ENCODE measurements at places on chromosomes 16 and 17. TPM values are rescaled to one million over a fixed set of nuclear protein-coding genes. Genes with fewer than 3 reads are reported as not detected.
A peak's percentile ranks its signal among the peaks of the same experiment; 100 is the strongest.

Gene ZMYND15
- total RNA-seq, result 0.18 TPM

Gene TP53TG3F
- total RNA-seq, result not detected

Gene KRT10
- total RNA-seq, result not detected

Gene RNF43
- total RNA-seq, result 0.49 TPM

Gene NPIPA7
- total RNA-seq, result not detected

Gene CACNG3
- total RNA-seq, result not detected

Gene ZNHIT3
- 26.9 TPM for total RNA-seq

Gene OTOA
- total RNA-seq, result 0.09 TPM

Gene RDM1
- not detected for total RNA-seq

Gene PRAC2
- not detected for total RNA-seq

Gene SLC6A2
- total RNA-seq, result not detected

Gene MYO18A
- 82.8 TPM for total RNA-seq

DNA sequence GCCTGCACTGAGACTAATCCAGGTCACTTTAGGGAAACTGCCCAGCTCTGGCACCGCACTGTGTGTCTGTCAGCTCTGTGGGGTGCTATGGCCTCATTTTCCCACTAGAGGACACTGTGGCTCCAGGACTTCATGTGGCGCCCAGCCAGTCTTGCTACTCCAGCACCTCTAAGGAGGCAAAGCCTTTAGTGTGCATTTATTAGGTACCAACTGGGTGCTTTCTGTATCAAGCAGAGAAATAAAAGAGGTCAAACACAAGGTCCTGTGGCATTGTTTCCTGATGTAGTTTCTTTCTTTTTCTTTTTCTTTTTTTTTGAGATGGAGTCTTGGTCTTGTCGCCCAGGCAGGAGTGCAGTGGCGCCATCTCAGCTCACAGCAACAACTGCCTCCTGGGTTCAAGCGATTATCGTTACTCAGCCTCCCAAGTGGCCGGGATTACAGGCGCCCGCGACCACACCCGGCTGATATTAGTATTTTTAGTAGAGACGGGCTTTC is 12.5 kb upstream of the RHBDL3 start:
- DNase-seq, result peak; percentile 75

- no peak for DNase-seq
Observed at GRCh38 chr17:78779850-78780249, 2.2 kb downstream of the CYTH1 start.

GRCh38 chr17:63537991-63538692 is 12.1 kb upstream of the DCAF7 start:
- no peak for DNase-seq

DNA sequence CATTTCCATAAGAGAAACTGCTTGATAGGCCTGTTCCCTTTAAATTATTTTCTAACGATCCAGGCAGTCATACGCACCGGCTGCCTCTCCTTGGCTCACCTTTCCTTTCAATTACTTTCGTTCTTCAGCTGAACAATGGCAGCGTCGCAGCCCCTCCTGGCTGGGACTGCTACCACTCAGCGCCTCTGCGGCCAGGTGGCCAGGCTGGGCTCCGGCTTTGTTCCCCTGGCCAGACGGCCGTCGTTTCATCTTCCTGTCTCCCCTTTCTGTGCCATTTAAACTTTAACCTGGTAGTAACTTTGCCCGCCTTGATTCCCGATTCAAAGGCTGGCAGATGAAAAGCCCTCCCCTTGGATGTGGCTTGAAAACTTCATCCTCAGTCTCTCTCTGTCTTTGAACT is 79.0 kb downstream of the C16orf78 start:
- DNase-seq, result no peak

GRCh38 chr17:50581316-50581715 is 20.8 kb downstream of the CACNA1G start:
- DNase-seq, result no peak

DNA sequence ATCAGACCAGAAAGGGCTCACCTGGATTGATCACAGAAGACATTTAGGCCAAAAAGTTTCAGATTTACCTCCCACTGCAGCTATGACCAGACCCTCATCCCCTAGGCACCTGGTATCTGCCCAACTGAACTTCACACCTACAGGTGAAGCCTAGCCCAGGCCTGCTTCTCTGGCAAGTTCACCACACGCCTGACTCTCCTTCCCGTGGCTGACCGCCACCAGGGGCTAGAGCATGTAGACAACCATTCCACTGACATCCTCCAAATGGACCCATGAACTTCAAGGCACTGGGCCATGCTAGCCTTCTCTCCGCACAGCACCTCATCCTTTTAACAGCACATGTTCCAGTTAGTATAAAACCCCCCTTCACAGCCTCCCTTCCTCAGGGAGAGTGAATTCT is 18.8 kb downstream of the ZCCHC14 start:
- DNase-seq, result no peak

GRCh38 chr17:37067555-37068111 is 118.9 kb downstream of the AATF start:
- DNase-seq, result peak; percentile 58

- no peak for DNase-seq
Observed at GRCh38 chr16:57949595-57950238, 21.2 kb downstream of the CNGB1 start.

GRCh38 chr16:85308611-85309540 is 196.6 kb upstream of the CIBAR2 start:
- no peak for DNase-seq

GRCh38 chr16:3953728-3954410 is 73.4 kb upstream of the CREBBP start:
- DNase-seq, result no peak

GRCh38 chr16:69306031-69306430 is 5.1 kb upstream of the VPS4A start:
- no peak for DNase-seq

GRCh38 chr16:66832661-66833305 is 2.0 kb upstream of the NAE1 start:
- DNase-seq, result peak; percentile 21

DNA sequence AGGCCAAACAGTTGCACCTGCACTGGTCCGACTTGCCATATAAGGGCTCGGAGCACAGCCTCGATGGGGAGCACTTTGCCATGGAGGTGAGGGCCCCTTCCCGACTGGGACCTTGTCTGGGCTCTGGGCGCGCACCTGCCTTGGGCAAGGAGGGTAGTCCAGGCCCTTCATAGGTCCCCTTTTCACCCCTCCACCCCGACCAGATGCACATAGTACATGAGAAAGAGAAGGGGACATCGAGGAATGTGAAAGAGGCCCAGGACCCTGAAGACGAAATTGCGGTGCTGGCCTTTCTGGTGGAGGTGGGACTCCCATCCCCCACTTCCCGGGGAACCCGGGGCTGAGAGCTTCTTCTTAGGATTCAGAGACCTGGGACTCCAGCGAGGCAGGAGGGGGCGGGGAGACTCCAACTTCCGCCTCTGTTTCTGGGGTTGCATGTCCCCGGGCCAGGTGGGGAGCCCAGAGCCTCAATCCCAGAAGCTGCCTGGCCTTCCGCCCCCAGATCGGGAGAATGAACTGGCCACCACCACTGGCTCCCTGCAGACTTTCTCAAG is 7.8 kb downstream of the CA4 start:
- no peak for DNase-seq

DNA sequence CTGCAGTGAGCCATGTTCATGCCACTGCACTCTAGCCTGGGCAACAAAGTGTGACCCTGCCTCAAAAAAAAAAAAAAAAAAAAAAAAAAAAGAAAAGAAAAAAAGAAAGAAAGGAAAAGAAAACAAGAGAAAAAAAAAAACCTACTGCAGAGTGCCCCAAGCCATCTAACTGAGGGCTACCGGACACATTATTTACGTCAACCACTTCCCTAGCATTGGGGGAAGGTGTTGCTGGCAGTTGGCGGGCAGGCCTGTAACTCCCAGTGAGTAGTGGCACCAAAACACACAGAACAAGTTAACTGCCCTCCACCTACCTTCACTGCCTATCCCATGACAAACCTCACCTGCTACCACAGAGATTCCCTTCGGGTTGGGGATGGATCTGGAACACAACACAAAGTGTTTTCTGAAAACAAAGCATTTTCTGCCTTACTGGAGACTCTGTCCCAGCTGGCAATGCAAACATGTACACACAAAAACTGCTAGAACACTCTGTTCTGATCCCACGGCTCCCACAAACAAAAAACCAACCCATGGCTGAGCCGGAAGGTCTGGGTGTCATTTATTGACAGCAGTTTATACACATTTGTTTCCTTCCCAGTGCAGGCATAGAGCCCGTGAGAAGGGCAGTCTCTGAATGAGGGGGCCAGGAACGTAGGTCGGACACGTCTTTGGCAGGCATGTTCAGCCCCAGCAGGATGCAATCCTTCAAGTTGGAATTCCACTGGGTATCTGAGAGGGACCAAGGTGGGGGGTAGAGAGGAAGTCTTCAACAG is 11.0 kb downstream of the PHB1 start:
- DNase-seq, result no peak

DNA sequence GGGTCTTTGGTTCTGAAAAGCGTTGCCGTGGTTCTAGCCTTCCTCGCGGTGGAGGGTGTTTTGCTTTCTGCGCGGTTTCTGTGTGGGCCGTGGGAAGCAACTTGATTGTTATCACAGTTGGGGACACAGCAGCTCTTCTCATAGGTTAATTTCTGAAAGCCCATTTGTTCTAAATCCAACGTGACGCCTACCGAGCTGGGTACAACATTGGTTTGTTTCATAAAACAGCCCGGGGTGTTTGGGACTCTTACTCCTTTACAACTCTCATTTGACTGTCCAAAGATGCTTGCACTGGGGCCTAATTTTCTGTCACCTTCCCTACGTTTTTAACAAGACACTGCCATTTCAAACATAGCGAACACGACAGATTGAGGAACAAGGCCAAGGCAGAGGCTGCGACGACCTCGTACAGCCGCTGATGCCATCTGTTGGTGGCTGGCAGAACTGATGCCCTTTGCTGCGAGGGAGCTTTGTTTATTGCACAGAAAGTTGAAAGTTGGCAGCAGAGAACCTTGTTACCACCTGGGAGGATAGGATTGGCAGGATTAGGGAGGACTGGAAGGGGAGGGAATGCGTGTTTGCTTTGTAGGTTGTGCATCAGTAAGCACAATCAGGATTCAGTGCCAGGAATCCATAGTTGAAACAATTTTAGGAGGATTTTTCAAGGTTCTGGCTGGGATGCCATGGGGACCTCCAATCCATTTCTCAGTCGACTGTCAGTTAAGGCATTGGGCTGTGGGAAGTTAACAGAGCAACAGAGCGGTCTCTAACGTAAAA is 98.3 kb downstream of the PITPNC1 start:
- DNase-seq, result peak; percentile 79

DNA sequence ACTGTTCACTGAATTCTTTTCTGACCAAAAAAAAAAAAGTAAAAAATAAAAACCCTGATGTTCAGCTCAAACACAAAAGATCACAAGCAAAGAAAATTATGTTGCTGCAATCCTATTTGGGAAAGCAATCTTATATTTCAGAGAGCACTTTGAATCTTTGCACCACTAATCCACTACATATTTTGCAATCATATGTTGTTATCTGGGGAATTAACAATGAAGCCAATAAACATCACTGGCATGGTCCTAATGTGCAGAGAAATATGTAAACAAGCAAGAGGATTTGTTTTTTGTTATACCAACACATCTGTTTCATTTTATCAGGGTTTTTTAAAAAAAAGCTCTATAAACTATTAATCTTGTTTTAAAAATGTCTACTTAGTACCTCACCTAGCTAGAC is 84.1 kb downstream of the TOX3 start:
- DNase-seq, result no peak

- DNase-seq, result peak; percentile 14
Observed at GRCh38 chr16:48450367-48450766, 65.2 kb upstream of the SIAH1 start.

DNA sequence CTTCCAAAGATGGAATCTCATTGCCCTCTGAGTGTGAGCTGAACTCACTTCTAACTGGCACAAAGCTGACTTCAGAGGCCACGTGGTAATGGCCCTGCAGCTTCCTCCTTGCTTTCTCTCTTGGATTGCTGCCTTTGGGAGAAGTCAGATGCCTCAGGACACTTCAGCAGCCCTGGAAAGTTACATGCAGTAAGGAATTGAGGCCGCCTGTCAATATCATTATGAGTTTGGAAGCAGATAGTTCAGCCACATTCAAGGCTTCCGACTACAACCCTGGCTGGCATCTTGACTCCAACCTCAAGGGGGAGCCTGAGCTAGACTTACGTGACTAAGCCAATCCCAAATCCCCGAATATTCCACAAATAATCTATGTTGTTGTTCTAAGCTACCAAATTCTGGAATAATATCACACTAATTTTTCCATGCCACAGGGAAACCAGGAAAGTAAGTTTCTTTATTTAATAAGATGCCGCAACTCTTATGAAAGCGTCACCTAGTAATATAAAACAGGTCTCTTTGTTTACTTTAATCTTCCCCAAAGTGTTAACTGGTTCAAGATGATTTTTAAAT is 13.6 kb downstream of the CEP20 start:
- peak; percentile 86 for DNase-seq

- DNase-seq, result no peak
Observed at GRCh38 chr16:8924214-8924613, 39.5 kb downstream of the USP7 start.

DNA sequence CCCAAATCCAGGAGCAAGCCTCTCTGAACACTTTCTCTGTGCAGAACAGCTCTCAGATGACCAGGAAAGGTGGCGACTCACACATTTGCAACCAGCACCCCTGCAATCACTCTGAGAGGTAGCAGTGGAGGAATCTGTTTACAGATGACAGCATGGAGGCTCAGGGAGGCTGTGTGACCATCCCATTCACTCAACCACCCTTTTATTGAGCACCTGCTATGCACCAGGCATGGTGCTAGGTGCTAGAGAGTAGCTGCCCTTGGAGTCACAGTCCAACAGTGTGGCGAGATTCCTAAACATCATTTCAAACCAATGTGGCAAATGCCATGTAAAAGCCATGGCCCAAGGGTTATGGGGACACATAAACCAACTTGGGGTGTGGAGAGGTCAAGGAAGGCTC is 1.5 kb upstream of the ITGB4 start:
- DNase-seq, result no peak

All from fibroblast of the aortic adventitia (primary cell).